Large intestine (tissue), 12 donors: ENCODE measurements at places on chromosomes 12 and 14. TPM values are rescaled to one million over a fixed set of nuclear protein-coding genes. Genes with fewer than 3 reads are reported as not detected.

DNA sequence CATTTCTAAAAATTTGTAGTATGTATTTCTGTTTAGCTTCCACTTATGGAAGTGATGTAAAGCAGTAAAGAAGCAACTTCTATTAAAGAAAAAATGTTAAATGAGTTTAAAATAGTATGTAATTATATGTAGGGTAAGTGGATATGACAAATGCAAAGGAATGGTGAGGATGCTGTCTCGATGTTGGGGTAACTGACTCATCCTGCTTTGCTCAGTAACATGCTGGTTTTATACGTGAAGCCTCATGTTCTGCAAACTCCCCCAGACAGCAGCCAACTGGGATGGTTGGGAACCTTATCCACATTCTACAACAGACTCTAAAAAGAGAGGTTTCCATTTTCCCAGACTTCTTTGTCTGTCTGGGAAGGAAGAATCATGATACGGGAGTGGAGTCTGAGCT lies 1006.4 kb upstream of the TMEM132C start:
- H3K36me3 ChIP-seq, result no peaks in the 10 kb centered on the region
- no peaks in the 10 kb centered on the region for H3K27me3 ChIP-seq
- no peak overlapping the region for H3K4me3 ChIP-seq
- H3K27ac ChIP-seq, result no peak overlapping the region

DNA sequence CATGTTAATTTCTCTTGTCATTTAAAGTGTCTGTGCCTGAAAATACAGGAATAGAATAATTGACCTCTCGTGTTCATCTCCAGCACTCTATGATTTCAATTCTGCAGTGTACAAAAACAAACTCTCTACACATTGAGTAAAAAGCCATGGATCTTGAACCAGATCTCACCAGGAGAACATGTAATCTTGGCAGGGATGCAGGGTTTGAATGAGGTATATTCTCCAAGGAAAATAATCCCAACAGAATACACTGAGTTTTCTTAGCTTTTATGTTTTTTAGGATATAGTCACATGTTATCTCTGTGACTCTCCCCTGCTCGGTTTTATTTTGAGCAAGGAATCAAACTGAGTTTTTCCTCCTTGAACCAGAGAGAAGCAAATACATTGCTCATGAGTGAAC lies 224.7 kb downstream of the PIK3C2G start:
- H3K27ac ChIP-seq, result no peak overlapping the region
- DNase-seq, result no peak
- no peaks in the 10 kb centered on the region for H3K36me3 ChIP-seq
- no peaks in the 10 kb centered on the region for H3K27me3 ChIP-seq

GRCh38 chr14:64698903-64699302 lies 5.3 kb upstream of the PLEKHG3 start:
- peak overlapping the region; percentile 70 for H3K27ac ChIP-seq
- no peaks in the 10 kb centered on the region for H3K36me3 ChIP-seq
- peak; percentile 89 for DNase-seq
- H3K4me1 ChIP-seq, result peaks cover 45% of the 10 kb centered on the region
- H3K27me3 ChIP-seq, result peaks cover 3% of the 10 kb centered on the region

DNA sequence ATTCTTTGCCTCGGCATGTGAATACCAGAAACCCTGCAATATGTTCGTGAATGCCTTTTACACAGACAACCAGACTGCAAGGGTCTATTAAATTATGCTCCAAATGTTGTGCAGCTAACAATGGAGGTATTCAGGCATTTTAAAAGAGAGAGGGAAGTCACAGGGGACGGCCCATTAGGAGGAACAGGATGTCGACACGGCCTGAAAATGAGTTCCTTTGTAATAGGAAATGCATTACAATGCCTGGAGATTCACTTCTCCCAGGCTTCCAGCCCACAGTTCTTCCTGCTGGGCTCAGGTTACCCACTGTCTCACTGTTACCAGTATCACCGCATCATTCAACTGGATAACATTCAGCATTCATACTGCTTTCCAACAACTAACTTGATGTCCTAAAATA lies 2.5 kb downstream of the DUSP6 start:
- peaks cover 8% of the 10 kb centered on the region for H3K36me3 ChIP-seq
- H3K27ac ChIP-seq, result peak overlapping the region; percentile 97
- H3K4me3 ChIP-seq, result peak overlapping the region; percentile 89
- H3K27me3 ChIP-seq, result no peaks in the 10 kb centered on the region

DNA sequence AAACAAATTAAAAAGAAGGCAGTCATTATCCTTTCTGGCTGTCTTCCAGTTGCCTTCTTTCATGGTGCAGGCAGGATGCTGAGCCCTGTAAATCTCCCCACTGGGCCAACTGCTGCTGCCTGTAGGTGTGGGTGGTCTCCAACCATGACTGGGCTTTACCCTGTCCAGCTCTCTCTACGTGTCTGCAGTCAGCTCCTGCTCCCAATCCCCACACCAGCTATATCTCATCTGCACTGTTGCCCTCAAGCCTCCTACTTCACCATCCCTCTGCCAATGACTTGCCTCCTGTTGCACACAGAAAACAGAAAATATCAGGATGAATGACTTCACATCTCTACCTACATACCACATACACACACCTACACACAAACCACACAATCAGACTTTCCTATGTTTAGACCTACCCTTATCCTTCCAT lies 39.7 kb upstream of the PSMA6 start:
- H3K27me3 ChIP-seq, result no peaks in the 10 kb centered on the region
- DNase-seq, result no peak
- H3K36me3 ChIP-seq, result no peaks in the 10 kb centered on the region
- no peaks in the 10 kb centered on the region for H3K4me1 ChIP-seq

- H3K27ac ChIP-seq, result peak overlapping the region; percentile 69
- H3K4me3 ChIP-seq, result no peak overlapping the region
- peak; percentile 83 for DNase-seq
- H3K27me3 ChIP-seq, result no peaks in the 10 kb centered on the region
Observed at GRCh38 chr12:91778938-91779400, 366.7 kb downstream of the BTG1 start.

Gene CIDEB
- polyA plus RNA-seq, result 105 TPM

DNA sequence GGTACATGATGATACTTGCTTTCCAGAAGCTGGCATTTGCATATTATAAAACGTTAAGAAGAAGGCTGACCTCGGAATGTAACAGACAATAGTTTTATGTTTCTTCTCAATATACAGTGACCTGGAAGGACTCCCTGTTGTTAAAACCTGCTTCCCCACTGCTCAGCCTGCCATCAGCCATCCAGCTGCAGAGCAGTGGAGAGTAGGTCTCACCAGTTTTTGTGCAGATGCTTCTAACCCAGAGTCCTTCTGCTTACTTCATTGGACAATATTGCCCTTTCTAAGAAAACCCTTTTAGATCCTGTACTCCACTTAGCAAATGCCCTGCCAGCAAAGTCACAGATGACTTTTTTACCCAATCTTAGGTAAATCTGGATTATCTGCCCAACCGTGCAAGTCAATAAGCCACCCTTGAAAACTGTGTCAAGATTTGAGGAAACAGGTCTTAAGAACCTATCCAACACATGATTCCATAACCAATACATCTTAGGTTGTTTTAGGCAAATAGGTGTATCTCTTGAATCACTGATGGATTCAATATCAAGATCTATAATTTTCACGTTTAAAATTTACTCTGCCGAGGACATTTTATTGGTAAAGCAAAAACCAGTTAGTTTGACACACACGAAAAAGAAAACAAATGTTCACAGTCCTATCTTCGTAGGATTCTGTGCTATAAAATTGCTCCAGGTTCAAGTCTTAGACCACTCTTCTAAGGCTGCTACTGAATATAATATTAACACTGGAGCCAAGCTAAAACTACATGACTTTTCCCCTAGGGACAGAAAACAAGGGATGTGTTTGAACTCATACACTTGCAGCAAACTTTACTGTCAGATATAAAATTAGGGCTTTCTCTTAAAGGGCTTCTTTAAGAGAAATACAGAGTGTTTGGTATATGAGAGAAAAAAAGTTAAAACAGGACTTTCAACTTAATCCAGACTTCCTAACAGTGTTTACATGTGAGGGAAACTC lies 5.7 kb downstream of the PHLDA1 start:
- no peak overlapping the region for H3K4me3 ChIP-seq
- peaks cover 17% of the 10 kb centered on the region for H3K27me3 ChIP-seq
- no peak overlapping the region for H3K27ac ChIP-seq

- DNase-seq, result peak; percentile 70
- no peaks in the 10 kb centered on the region for H3K36me3 ChIP-seq
- peak overlapping the region; percentile 65 for H3K27ac ChIP-seq
Observed at GRCh38 chr12:123043536-123044001, 63.1 kb downstream of the ARL6IP4 start.

Gene GAS2L3
- 34.0 TPM for polyA plus RNA-seq

DNA sequence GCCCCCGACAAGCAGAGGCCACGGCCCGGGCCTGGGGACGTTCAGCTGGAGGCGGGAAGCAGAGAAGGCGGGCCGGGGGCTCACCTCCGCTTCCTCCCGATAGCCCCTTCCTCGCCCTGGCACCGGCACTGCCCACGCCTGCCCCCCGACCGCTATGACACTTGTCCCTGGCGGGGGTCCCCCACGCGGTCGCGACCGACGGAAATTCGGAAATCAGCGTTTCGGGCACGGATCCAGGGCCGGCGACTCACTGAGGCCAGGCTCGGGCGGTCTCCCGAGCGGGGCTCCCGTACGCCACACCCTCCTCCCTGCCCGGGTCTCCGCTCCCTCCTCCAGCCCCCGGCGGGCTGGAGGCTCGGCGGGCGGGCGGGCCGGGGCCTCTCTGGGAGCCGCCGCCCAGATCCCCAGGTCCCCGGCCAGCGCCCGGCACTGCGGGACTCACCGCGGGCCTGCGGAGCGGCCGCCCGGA lies 581 bp downstream of the PITPNM2 start:
- peak overlapping the region; percentile 76 for H3K4me3 ChIP-seq
- no peaks in the 10 kb centered on the region for H3K27me3 ChIP-seq
- no peak for DNase-seq
- no peak overlapping the region for H3K27ac ChIP-seq
- H3K4me1 ChIP-seq, result peaks cover 11% of the 10 kb centered on the region

DNA sequence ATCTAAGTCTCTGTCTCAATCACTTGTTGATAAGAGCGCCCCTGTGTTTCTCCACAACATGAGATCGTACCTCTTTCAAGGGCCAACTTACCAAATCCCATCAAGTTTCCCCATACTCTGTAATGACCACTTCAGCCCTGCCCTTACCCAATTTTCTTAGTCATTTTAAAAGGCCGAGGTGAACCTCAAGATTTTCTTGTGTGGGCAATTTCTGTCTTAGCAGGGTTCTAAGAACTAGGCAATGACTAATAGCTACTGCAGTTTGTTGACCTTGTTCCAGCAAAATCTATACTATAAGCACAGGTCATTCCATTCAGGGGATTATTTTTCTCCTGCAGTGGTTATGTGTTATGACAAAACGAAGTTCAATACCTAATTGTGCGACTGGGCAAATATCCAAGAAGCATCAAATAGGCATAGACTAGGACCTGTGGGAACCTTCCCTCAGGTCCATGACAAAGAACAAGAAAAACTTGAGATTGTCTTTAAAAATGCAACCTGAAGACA lies 359.8 kb downstream of the PCNX1 start:
- H3K36me3 ChIP-seq, result no peaks in the 10 kb centered on the region
- no peaks in the 10 kb centered on the region for H3K27me3 ChIP-seq
- DNase-seq, result no peak

Gene C3AR1
- 6.1 TPM for polyA plus RNA-seq

Gene CLEC6A
- not detected for polyA plus RNA-seq

GRCh38 chr14:99529899-99530298 lies 48.7 kb downstream of the CCNK start:
- no peak overlapping the region for H3K27ac ChIP-seq
- no peaks in the 10 kb centered on the region for H3K27me3 ChIP-seq
- no peak overlapping the region for H3K4me3 ChIP-seq
- no peak for DNase-seq
- H3K36me3 ChIP-seq, result peaks cover 7% of the 10 kb centered on the region
- H3K4me1 ChIP-seq, result peaks cover 7% of the 10 kb centered on the region

DNA sequence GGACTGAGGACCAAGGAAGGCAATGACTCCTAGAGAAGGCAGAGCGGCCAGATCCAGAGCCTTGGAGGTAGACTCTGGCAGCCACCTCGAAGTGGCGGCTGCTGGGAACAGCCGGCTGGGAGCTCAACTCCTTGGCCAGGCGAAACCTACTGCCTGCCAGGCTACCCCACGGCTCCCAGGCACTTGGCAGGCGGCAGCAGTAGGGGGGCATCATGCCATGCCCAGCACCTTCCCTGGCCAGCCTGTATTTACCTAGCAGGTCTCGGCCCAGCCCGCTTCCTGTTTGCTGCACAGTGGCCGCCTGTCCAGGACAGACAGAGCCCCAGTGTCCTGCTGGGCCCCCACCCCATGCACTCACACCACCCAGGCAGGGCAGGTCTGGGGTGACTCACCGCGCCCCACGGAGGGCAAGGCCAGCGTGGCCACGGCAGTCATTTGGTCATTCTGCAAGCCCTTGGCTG lies 10.2 kb downstream of the TRPV4 start:
- no peaks in the 10 kb centered on the region for H3K27me3 ChIP-seq
- H3K27ac ChIP-seq, result no peak overlapping the region
- no peak overlapping the region for H3K4me3 ChIP-seq
- H3K4me1 ChIP-seq, result no peaks in the 10 kb centered on the region

Gene KITLG
- polyA plus RNA-seq, result 17.2 TPM

DNA sequence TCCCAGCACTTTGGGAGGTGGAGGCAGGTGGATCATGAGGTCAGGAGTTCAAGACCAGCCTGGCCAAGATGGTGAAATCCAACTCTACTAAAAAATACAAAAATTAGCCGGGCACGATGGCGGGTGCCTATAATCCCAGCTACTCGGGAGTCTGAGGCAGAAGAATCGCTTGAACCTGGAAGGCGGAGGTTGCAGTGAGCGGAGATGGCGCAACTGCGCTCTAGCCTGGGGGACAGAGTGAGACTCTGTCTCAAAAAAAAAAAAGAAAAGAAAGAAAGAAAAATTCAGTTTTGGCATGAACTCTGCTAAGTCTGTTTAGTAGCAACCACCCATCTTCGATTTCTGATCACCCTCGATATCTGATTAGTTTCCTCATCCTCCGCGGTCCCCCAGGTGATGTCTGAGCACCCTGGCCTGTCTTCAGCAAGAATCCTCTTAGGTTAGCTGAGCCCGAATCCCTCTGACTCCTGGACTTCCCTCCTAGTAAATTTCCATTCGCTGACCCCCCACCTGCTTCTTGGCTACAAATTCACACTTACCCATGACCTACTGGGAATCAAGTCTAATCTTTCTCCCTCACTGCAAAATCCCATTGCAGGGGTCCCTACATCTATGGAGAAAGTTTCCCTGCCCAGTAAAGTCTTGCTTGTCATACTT lies 879 bp upstream of the HSPB8 start:
- no peak overlapping the region for H3K27ac ChIP-seq
- no peaks in the 10 kb centered on the region for H3K36me3 ChIP-seq
- H3K4me1 ChIP-seq, result no peaks in the 10 kb centered on the region
- DNase-seq, result no peak
- peaks cover 24% of the 10 kb centered on the region for H3K27me3 ChIP-seq
- H3K4me3 ChIP-seq, result no peak overlapping the region
